Activated CD4-positive, alpha-beta memory T cell treated with anti-CD3 and anti-CD28 coated beads for 36 hours (primary cell): ENCODE measurements at places on chromosomes 7 and 10.

DNA sequence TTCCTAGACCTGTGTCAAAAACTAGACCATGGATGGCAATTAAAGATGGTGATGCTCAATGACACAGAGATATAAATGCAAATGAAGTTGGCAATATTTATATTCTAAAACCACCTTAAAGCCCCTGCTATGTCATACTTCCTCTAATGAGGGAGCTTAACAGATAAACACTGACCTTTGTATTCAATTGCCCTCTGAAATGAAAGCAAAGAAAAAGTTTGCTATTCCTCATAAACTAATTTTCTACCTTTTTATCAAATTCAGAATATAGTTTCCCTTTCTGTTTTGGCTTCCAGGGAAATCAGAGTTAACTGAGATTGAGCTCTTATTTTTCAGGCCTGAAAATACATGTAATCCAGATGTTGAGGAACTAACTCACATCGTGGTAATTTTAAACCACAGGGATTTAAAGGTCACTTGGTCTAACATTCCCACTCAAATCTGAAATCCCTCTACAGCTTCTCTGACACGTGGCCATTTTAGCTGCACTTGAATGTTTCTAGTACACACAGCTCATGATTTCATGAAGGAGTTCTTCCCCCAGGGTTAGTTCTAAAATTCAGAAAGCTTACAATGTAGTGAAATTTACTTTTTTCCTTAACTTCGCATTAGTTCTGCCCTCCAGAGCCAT, 37.9 kb upstream of the ABCB5 start:
- no peak for DNase-seq

DNA sequence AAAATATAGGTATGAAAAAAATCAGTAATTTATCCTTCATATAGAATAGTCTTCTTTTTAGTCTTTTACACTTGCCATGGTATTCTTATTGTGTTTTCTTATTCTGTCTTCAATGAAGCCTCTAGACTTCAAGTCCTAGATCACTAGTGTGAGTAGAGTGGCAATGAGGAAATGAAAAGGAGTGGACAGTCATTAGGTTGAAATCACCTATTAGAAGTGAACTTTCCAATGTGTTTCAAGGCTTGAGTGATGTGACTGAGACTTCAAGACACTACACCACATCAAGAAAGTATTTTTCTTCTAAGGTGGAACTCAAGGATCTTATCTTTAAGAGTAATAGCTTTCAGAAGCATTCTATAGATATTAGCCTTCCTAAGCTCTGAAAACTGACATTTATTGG, 357.8 kb upstream of the MBL2 start:
- DNase-seq = no peak

DNA sequence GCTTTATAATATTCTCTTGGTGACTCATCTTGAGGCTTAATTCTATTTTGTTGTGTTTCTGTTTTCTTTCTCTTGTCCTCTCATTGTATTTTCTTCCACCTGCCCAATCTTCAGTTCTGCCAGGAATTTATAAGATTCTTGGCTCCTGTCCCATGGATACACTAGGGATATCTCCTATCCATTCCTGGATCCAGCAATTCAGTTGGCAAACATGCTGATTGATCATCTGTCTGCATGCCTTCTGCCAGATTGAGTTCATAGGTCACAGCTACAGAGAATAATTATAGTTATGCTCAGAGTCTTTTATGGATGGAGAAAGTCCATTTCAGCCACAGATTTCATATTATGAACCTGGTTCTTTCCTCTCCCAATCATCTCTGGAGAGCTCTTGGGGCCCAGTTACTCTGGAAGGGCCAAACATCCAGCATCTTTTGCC, 140.4 kb upstream of the MAGI2 start:
- no peak for DNase-seq

DNA sequence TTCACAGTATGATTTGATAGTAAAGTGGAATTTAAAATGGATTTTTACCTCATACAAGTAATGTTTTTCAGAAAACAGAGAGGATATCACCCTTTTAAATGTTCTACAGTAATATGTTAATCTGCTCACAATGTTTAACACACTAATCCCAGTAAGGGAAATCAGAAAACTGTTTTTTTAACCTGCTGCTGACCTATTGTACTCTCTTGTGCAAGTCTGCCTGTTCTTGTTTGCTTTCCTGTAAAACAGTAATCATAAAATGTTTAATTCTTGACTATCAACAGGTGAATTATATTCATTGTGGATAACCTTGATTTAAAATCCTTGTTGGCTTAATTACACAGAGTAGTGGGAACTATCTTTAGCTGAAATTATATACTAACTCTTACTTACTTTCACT, 126.4 kb downstream of the GNAT3 start:
- no peak for DNase-seq

- no peak for DNase-seq
Measured at GRCh38 chr7:26815426-26815825, 49.0 kb downstream of the SKAP2 start.
